Activated CD4-positive, alpha-beta memory T cell treated with anti-CD3 and anti-CD28 coated beads for 36 hours (primary cell): ENCODE measurements at places on chromosomes 1 and 21. TPM values are rescaled to one million over a fixed set of nuclear protein-coding genes. Genes with fewer than 3 reads are reported as not detected.

DNA sequence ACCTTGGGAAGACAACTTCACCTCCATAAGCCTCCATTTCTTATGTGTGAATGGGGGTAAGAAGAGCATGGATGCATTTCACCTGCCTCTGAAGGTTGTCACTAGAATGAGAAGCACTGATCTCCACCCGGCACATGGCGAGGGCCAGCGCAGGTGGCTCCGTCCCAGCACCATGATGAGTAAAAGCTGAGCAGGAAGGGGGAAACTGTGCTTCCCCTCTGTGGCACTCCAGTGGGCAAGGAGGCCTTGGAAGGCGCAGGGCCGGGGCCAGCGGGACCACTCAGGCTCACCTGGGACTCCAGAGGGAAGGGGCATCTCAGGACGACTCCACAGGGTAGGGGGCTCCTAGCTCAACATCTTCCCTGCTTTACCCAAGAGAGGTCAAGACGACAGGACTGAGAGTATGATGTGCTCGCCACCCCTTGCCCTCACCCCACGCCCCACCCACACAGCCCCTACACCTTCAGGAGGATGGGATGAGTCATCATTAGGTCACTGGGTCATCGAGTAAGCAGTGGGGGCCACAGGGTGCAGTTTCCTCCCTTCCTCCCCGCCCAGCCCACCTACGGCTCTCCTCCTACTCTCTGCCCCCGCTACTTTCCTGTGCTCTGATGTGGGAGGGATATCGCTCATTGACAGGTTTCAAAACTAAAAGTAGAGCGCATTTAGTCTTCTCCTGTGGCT lies 112.1 kb downstream of the HIVEP3 start:
- peak overlapping the region; percentile 65 for H3K4me3 ChIP-seq
- peak overlapping the region; percentile 89 for H3K27ac ChIP-seq
- H3K27me3 ChIP-seq, result no peaks in the 10 kb centered on the region
- peaks cover 2% of the 10 kb centered on the region for H3K36me3 ChIP-seq
- peak; percentile 81 for DNase-seq
- H3K4me1 ChIP-seq, result peaks cover 92% of the 10 kb centered on the region

GRCh38 chr1:168926236-168926635 lies 180.3 kb upstream of the ATP1B1 start:
- H3K4me3 ChIP-seq, result no peak overlapping the region
- peaks cover 7% of the 10 kb centered on the region for H3K4me1 ChIP-seq
- peaks cover 11% of the 10 kb centered on the region for H3K27me3 ChIP-seq
- no peak overlapping the region for H3K27ac ChIP-seq

- no peak overlapping the region for H3K27ac ChIP-seq
- H3K4me3 ChIP-seq, result no peak overlapping the region
- DNase-seq, result no peak
- no peaks in the 10 kb centered on the region for H3K36me3 ChIP-seq
- peaks cover 18% of the 10 kb centered on the region for H3K27me3 ChIP-seq
- H3K4me1 ChIP-seq, result peaks cover 6% of the 10 kb centered on the region
Observed at GRCh38 chr1:204711103-204711946, 25.8 kb upstream of the LRRN2 start.

DNA sequence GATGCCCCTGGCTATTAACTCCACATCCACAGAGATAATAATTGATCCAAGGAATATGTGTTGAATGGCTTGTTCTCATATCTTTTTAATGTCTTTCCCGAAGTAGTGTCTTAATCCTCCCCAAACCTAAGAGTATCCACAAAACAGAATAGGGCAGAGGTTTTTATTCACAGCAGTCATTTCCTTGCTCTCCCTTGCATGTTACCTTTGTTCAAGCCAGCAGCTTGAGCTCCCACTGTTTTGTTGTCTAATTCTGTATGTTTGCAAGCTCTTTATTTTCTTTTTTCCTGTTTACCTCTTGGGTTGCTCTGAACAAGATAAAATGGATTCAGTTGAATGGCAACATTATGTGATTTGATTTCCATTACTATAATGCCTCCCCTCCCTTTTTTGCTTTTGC lies 308.6 kb upstream of the ZP4 start:
- no peak overlapping the region for H3K4me3 ChIP-seq
- H3K4me1 ChIP-seq, result no peaks in the 10 kb centered on the region
- H3K27ac ChIP-seq, result no peak overlapping the region
- no peak for DNase-seq
- no peaks in the 10 kb centered on the region for H3K36me3 ChIP-seq
- H3K27me3 ChIP-seq, result no peaks in the 10 kb centered on the region

GRCh38 chr1:32291145-32291707 lies 657 bp upstream of the HDAC1 start:
- peaks cover 39% of the 10 kb centered on the region for H3K4me1 ChIP-seq
- no peak for DNase-seq
- H3K36me3 ChIP-seq, result peaks cover 25% of the 10 kb centered on the region
- H3K4me3 ChIP-seq, result peak overlapping the region; percentile 100
- peak overlapping the region; percentile 93 for H3K27ac ChIP-seq
- H3K27me3 ChIP-seq, result no peaks in the 10 kb centered on the region

DNA sequence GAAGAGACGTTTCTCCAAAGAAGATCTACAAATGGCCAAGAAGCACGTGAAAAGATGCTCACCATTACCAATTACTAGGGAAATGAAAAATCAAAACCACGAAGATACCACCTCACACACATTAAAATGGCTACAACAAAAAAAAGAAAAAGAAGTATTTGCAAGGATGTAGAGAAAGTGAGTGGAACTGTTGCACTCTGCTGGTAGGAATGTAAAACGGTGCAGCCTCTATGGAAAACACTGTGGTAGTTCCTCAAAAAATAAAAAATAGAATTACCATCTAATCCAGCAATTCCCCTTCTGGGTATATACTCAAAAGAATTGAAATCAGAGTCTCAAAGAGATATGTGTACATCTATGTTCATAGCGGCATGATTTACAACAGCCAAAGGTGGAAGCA lies 115.4 kb upstream of the EDN2 start:
- H3K27ac ChIP-seq, result no peak overlapping the region
- no peaks in the 10 kb centered on the region for H3K27me3 ChIP-seq
- no peak for DNase-seq
- peaks cover 45% of the 10 kb centered on the region for H3K4me1 ChIP-seq

GRCh38 chr1:91596474-91596873 lies 95.8 kb downstream of the CDC7 start:
- H3K27me3 ChIP-seq, result no peaks in the 10 kb centered on the region
- peaks cover 22% of the 10 kb centered on the region for H3K4me1 ChIP-seq

- H3K27me3 ChIP-seq, result no peaks in the 10 kb centered on the region
- H3K36me3 ChIP-seq, result peaks cover 4% of the 10 kb centered on the region
- H3K4me3 ChIP-seq, result no peak overlapping the region
- no peak overlapping the region for H3K27ac ChIP-seq
- DNase-seq, result no peak
- H3K4me1 ChIP-seq, result peaks cover 27% of the 10 kb centered on the region
Observed at GRCh38 chr1:45753248-45754037, 3.0 kb upstream of the IPP start.

DNA sequence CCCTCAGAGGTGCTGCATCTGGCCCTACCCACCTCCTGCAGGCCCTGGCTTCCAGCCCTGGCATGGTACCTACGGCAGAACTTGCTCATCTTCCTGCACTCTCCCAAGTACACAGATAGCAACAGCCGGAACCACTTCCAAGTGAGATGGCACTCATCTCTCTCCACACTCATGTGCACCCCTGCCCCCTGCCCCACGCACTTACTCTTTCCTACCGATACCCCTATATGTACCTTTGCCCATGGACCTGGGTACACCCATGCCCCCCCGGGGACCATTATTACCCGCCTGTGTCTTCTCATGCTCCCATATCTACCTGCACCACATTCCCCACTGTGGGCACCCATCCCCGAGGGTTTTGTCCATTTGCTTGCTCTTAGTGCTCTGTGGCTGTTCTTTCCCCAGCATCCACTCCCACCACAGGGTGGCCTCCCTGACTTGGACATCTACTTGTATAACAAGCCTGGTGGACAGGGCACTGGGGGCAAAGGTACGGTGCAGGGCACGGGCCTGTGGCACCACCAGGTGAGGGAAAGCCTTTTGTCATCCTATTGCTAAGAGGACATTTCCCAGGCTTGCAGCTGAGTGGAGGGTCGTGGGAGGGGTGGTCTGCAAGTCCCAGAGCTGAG lies 14.7 kb downstream of the HYI start:
- no peak for DNase-seq
- H3K27ac ChIP-seq, result no peak overlapping the region
- no peaks in the 10 kb centered on the region for H3K27me3 ChIP-seq
- no peaks in the 10 kb centered on the region for H3K4me1 ChIP-seq
- no peak overlapping the region for H3K4me3 ChIP-seq

- H3K4me3 ChIP-seq, result peak overlapping the region; percentile 30
- H3K4me1 ChIP-seq, result peaks cover 89% of the 10 kb centered on the region
- DNase-seq, result no peak
- peak overlapping the region; percentile 96 for H3K27ac ChIP-seq
Observed at GRCh38 chr1:89725011-89725370, 92.1 kb downstream of the LRRC8C start.

DNA sequence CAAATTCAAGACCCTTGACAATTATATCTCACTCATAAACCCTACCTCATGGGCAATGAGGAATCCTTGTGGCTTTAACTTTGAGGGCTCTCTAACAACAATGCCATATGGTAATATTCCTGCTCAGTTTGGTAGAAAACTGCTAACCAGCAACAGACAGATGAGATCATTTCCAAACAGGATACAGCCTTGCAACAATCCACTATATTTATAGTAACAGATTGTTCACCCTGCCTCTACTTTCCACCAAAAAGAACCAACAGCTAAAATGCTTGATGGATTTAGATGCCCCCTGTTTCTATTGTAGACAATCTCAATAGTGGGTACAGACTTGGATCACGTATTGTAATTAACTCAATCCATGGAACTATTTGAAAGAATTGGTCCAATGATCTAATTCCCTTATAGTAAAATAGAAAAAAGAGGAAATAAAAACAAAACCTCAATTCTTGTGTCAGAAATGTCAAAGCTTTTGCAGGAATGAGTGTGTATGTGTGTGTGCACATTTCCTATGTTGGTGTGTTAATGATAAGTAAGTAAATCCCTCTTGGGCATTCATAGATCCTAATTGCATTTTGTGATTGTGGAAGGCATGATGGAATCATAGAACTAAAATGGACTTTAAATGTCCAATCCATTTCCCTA lies 100.0 kb upstream of the EDEM3 start:
- H3K4me1 ChIP-seq, result peaks cover 3% of the 10 kb centered on the region
- DNase-seq, result no peak
- peaks cover 6% of the 10 kb centered on the region for H3K36me3 ChIP-seq
- no peaks in the 10 kb centered on the region for H3K27me3 ChIP-seq
- no peak overlapping the region for H3K27ac ChIP-seq

- H3K27me3 ChIP-seq, result no peaks in the 10 kb centered on the region
- H3K27ac ChIP-seq, result no peak overlapping the region
- H3K4me3 ChIP-seq, result no peak overlapping the region
Observed at GRCh38 chr1:97350241-97350640, 570.6 kb downstream of the DPYD start.

GRCh38 chr1:32104127-32104526 lies 3.7 kb upstream of the KPNA6 start:
- no peak overlapping the region for H3K4me3 ChIP-seq
- DNase-seq, result no peak
- no peak overlapping the region for H3K27ac ChIP-seq

The PLD5 gene
- not detected for total RNA-seq

The PCBP3 gene
- total RNA-seq, result 6.6 TPM

The NBPF6 gene
- total RNA-seq, result not detected

The CNR2 gene
- total RNA-seq, result not detected

The FAM3B gene
- not detected for total RNA-seq

The FALEC gene
- not detected for total RNA-seq

The TRABD2B gene
- not detected for total RNA-seq

The HPDL gene
- total RNA-seq, result 12.7 TPM

The ZNF362 gene
- total RNA-seq, result 8.7 TPM

The BCL2L15 gene
- 0.22 TPM for total RNA-seq

The TDRD10 gene
- not detected for total RNA-seq

The RNF186 gene
- not detected for total RNA-seq
